Ascending aorta (tissue), 2 donors: ENCODE measurements at places on chromosomes 1 and 21.

DNA sequence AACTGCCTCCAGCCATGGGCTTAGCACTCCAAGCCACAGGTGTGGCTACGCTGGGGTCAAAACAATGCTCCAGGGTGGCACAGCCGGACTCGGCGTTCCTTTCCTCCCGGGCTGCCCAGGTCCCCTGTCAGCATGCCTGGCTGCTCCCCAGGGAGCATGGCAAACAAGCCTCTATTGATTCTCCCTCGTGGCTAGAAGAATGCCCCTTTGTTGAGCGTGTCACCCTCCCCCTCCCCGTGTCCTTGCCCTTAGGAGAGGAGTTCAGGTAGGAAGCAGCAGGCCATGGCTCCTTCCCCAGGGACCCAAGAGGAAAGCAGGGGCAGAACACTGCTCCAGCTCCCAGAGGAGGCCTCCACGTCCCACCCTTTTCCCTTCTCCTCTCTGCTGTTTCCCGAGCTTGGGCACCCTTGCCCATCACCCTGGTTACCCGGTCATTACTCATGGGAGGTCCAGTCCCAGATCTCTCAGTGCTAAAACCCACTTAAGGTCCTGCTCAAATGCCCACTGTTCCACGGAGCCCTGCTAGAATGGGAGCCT, 57.4 kb upstream of the CITED4 start:
- no peak for DNase-seq

- no peak for DNase-seq
Observed at GRCh38 chr1:70509996-70510876, 99.2 kb downstream of the CTH start.

DNA sequence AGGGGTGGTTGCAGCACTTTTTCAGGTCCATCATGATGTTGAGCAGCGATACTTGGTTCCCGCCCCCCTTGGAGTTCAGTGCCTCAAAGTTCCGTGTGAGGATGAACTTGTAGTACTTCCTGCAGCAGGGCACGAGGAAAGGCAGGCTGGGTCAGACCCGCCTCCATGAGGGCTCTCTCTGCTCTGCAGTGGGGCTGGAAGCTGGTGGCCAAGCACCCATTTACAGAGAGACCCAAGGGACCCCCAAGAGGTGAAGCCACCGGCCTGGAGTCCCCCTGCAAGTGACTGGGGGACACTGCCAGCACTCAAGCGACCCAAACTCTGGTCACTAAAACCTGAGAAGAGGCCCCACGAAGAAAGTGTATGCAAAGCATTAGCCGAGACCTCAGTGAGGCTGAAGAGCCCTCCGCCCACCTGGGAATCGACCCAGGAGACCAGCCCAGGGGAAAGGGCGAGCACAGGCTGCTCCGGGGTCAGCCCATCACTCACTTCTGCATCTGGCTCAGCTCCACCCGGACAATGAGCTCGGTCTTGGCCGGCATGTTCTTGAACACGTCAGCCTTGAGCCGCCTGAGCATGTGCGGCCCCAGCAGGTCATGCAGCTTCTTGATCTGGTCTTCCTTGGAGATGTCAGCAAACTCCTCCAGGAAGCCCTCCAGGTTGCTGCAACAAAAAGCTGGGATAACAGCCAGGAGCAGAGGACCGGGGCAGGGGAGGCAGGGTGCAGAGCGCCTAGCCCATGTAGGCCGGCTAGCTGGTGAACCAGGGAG, 45.2 kb downstream of the CHD5 start:
- DNase-seq: no peak

DNA sequence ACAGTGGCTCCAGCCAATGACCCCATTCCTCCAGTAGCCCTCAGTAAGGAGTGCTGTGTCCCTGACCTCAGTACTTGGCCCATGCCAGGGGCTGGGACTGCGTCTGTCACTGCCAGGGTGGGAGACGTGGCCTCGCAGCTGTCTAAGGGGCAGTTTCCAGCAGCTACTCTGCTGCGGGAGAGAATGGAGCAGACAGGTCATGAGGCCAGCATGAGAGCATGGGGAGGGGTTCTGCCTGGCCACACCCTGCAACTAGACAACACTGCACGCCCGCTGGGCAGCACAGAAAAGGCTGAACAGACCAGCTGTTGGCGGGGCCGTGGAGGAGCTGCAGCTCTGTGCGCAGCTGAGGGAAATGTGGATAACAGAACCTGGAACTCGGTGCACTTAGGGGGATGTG, 91.6 kb upstream of the COL6A1 start:
- DNase-seq: no peak

DNA sequence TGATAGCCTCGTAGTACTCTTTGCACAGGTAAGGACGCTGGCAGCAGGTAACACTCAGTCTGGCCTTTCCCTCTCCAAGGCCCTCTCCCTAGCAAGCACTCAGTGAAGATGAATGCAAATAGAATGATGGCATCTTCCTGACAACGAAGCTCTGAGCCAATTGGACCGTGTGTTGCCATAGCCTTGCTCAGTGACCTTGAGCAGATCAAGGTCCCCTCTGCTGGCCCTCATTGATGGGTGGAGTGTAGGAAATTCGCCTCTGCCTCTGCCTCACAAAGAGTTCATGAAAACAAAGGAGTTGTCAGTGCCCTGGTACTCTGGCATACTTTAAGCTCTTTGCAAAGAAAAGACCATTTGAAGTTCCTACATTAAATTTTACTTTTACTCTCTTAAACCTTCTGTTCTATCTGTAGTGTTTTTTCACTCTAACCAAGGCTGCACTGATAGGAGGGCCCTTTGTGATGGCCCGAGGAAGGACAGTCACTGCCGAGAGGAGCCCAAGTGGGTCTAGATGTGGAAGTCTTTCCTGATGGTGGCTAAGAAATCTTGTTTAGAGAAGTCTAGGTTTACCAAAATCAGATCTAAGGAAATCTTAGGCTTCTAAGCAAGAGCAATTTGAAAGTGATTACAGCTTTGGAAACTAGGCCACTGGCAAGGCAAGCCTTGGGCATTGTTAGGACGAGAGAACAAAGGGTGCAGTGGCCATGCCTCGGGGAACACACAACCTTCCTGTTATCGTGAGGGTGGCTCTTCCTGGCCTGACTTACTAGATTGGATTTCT, 38.2 kb downstream of the SMYD2 start:
- DNase-seq: no peak

- DNase-seq: no peak
Observed at GRCh38 chr1:154334079-154335024, 9.0 kb downstream of the ATP8B2 start.

DNA sequence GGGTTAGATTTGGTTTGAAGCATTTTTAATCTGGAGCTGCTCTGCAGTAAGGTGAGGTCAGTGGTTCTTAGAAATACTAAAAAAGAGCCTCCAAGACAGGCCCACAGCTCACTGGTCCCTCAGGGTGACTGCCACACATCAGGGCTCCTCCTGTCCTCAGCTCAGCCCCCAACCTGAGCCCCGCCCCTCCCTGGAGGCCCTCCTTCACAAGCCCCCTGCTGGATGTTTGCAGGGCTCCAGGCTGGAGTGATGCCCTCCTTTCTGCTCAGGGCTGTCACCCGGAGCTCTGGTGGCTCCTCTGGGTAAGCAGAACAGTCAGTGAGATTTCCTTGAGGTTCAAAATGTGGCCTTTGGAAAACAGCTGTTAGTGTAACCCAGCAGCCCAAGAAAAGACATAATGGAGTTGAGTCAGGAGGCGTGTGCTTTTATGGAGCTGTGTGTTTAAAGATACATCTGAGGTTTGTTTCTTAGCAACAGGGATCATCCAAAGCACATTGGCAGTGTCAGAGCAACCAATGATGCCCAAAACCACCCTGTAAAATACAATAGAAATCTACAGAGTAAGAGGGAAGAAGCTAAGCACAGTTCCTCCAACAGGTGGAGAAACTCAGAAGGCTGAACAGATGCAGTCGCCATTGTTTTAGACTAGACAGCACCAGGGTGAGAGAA, 21.4 kb downstream of the STUM start:
- DNase-seq: no peak

DNA sequence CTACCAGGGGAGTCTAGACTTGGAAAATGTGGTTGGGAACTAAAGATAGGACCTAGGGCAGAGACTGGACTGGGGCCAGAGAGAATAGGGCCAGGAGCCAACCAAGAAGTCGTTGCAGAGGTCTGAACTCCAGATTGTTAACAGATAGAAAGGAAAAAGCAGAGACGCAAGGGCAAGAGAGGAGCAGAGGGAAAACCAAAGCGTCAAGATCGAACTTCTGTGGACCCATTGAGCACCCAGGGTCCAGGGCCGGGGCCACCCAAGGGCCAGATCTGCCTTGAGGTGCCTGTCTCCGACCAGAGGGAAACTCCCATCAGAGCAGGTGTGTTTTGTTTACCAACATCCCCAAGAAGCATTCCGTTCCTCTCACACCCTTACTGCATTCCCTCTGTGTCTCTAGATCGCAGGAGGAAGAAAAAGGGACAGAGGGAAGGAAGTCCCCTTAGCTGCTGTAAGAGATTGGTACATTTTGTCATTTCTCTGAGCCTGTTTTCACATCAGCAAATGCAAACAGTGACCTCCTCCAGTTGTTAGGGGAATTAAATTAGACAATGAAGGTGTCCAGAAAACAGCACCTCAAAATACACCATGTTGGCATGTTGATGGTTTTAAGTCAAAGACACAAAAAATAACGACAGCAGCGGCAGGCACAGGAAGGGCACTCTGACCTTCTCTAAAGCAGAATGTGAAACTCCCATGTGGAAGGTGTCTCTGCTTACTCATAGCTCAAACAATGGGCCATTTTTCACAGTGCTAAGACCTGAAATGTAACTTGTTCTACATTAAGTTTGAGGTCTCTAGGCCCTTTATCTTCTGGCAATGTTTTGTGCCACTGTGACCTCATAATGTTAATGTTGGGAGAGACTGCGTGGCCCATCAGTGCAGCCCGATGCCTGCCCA, 105.8 kb upstream of the RAB4A start:
- no peak for DNase-seq

- no peak for DNase-seq
Observed at GRCh38 chr1:235295902-235296350, 32.1 kb downstream of the ARID4B start.
